NCI-H1930 (cell line): ENCODE measurements at places on chromosomes 12 and 14.

GRCh38 chr14:92400579-92401444, 77.8 kb downstream of the SLC24A4 start:
- no peak for DNase-seq

- no peak for DNase-seq
Observed at GRCh38 chr14:79837699-79838098, 373.6 kb downstream of the DIO2 start.

DNA sequence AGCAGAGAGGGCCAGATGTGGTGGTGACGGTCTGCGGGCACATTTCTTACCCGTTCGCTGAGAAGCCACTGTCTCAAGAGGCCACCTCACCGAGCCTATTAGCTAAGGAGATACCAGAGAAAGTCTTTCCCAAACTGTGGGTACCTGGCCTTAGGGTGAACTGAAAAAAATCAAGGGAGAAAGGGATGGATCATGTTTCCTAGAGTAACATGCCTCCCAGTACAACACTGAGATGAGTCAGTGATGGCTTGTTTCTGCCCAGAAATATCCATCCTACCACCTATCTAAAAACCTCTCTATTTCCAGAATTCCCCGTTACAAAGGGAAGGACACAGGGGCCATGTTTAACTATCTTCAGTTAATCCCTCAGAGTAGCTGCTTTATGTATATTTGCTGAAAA, 83.7 kb downstream of the LMNTD1 start:
- DNase-seq, result no peak

- DNase-seq, result no peak
Observed at GRCh38 chr14:79248126-79248525, 963.2 kb downstream of the DIO2 start.

GRCh38 chr12:57158665-57159064, 11.2 kb upstream of the LRP1-AS start:
- no peak for DNase-seq

GRCh38 chr14:57632649-57633048, 139.0 kb upstream of the CCDC198 start:
- DNase-seq, result no peak
